AG04449 (cell line): ENCODE measurements at places on chromosomes 11 and 22.

GRCh38 chr11:27046956-27047355 is 6.3 kb downstream of the BBOX1 start:
- DNase-seq = no peak

- no peak for DNase-seq
These were observed 329.1 kb downstream of the TMEM135 start for GRCh38 chr11:87366763-87367405.

- DNase-seq = no peak
These were observed 780 bp downstream of the TRIM44 start for GRCh38 chr11:35663408-35663702.

DNA sequence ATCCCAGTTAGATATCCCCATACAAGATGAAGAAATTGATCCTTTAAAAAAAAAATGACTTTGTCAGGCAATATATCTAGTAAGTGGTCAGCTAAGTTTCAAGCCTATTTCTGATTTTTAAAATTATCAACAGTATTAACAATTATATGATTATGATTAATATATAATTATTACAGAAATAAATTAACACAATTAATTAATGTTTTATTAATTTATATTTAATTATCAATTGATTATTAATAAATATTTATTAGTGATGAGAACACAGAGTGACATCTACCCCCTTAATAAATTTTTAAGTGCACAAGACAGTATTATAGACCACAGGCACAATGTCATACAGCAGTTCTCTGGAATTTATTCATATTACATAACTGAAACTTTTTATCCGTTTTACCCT is 22.0 kb downstream of the MUC15 start:
- DNase-seq = no peak

- DNase-seq = no peak
These were observed 104.6 kb upstream of the NCAM1 start for GRCh38 chr11:112856591-112856990.

- no peak for DNase-seq
These were observed 34.2 kb downstream of the IL18 start for GRCh38 chr11:112129656-112130055.

GRCh38 chr11:116136987-116137674 is 632.9 kb upstream of the CADM1 start:
- DNase-seq = no peak

- no peak for DNase-seq
These were observed 174.6 kb downstream of the CTTN start for GRCh38 chr11:70572974-70573260.

DNA sequence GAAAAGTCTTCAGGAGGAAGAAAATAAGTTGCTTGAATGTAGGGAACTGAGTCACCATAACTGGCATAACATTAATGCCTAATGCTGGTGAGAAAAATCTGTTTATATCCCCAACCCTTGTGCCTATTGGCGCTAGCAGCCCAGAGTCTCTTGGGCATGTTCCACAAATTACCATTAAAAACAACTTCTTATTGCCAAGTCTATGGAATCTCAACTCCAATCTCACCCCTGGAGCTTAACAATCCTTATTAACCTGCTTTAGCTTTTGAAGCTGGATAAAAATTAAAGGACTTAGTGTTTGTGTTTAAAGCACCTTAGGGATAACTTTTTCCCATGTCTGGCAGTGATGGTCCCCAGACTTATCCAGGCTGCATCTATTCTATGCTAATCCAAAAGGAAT is 143.0 kb downstream of the APIP start:
- DNase-seq = no peak

- no peak for DNase-seq
These were observed 924 bp downstream of the YPEL1 start for GRCh38 chr22:21734540-21735199.

- DNase-seq = no peak
These were observed 4.7 kb upstream of the KDM2A start for GRCh38 chr11:67114275-67114896.

DNA sequence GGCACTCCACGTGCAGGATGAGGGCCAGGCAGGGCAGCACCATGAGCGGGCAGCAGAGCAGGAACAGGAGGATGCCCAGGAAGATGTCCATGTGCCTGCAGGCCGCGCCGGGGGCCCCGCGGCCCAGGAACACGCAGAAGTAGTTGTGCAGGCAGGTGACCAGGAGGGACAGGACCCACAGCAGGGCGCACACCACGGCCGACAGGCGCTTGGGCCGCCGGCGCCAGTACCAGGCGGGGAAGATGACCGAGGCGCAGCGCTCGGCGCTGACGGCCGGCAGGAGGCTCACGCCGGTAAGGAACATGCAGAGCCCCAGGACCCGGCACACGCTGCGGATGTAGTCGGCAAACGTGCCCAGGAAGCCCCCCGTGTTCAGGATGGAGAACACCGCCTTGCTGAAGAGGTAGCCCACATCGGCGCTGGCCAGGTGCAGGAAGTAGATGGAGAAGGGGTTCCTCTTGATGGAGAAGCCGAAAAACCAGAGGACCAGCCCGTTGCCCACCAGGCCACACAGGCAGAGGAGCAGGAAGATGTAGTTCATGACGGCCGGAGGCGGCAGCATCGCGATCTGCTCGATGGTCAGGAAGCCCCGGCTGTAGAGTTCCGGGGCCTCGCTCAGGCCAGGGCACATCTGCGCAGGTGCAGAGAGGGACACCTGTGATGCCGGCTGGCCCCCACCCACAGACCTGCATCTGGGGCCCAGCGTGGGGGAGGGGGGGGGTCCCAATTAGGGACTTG is 7.2 kb downstream of the MRGPRF start:
- DNase-seq = no peak

DNA sequence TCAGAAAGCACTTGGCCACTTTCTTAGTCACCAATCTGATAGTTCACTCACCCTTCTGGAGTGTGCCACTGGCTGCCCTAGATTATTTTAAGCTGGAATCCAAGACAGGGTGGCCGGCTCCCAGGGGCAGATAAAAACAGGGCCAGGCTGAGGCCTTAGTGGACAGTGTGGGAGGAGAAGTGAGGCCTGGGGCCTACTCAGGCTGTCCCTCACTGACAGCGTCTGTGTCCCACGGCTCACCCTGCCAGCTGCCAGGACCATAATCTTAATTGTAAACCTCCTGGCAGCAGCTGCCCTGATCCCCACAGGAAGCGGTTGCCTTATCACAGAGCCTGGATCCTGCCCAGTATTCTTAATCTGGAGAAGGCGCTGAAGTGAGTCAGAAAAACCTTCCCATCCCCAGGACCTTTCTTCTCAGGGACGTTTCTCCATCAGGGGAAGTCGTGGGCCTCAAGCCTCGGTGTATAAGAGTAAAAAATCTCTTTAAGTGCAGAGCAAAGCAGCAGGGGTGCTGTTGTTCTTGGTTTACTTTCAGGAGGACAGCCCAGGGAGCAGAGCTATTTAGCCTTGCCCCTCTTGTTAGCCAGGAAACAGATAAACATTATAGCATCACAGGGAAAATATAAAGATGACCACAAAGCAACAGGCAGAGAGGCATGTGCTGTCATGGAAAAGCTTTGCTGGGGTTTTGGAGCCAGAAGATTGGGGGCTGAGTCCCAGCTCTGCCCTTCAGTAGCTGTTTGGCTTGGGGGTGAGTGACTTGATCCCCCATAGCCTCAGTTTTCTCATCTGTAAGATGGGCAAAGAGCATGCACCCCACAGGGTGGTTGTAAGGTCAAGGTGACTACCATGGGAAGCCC is 39.6 kb downstream of the TSPAN18 start:
- no peak for DNase-seq

- DNase-seq = no peak
These were observed 64.2 kb downstream of the FLI1 start for GRCh38 chr11:128757886-128758612.

DNA sequence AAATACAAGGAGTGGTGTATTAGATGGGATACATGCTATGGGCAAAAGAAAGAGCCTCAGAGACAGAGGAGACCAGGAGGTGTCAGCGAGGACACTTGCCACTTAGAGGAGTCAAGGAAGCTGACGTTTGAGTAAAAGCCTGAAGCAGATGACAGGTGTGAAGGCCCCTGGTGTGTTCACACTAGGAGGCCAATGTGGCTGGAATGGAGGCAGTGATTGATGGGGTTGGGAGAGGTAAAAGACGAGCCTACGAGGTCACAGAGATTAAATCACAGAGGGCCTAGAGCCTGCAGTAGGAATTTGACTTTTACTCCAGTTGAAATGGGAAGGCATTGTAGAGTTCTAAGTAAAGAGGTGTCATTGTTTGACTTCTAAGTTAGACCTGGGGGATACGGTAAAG is 12.0 kb upstream of the GDPD5 start:
- no peak for DNase-seq

GRCh38 chr11:62116451-62116850 is 7.4 kb upstream of the INCENP start:
- no peak for DNase-seq

DNA sequence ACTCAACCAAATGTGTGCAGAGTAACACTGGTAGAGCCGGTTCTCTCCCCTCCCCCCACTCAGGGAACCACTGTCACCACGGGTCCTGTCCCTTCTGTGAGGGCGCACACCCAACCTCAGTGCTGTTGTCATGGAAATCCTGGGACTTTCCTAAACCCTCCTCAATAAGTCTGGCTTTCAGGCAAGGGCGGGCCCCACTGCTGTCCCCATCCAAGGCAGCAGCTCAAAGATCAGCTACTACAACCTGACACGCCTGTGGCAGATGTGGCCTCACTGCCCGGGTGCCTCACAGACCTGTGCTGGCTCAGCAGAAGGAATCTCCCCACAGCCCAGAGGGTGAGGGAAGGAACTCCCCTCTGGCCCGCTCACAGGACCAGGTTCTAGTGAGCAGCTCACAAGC is 2.2 kb downstream of the PRODH start:
- DNase-seq = no peak

- DNase-seq = no peak
These were observed 31.2 kb downstream of the KCNJ4 start for GRCh38 chr22:38423512-38424503.
